ENCODE measurements at places on chromosomes 13 and 19.

- no peak for DNase-seq
Measured at GRCh38 chr19:29705706-29706105, 9.4 kb downstream of the C19orf12 start.

- DNase-seq, result no peak
Measured at GRCh38 chr13:109892101-109892500, 105.7 kb upstream of the IRS2 start.

GRCh38 chr13:26230703-26231102 lies 8.6 kb upstream of the RNF6 start:
- no peak for DNase-seq

GRCh38 chr13:114017966-114018365 lies 44.1 kb upstream of the C13orf46 start:
- no peak for DNase-seq

DNA sequence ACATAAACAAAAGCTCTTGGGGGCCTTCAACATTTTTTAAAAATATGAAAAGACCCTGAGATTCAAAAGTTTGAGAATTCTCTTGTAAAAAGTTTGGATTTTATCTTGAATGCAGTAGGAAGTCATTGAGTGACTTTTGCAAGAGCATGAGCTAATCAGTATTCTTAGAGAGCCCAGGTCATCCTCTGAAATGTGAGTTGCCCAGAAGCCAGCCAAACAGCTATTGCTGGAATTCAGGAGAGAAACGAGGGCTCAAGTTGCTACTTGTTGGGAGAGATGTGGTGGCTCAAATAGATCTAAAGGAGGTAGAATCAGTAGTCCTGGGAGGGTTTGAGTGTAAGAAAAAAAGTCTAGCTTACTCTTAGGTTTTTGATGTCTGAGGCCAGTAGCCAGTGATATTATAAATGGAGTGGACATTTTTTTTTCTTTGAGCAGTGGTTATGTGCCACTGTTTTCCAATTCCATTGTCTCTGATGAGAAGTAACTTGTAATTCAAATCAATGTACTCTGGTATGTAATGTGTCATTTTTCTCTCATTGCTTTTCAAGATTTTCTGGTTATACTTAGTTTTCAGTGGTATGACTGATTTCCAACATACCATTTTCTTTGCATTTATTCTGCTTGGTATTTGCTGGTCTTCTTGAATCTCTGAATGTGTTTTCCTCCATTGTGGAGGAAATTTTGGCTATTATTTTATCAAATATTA lies 30.7 kb downstream of the LMO7 start:
- DNase-seq, result no peak

GRCh38 chr13:113995051-113995601 lies 21.2 kb upstream of the C13orf46 start:
- DNase-seq, result no peak

GRCh38 chr13:95956589-95957148 lies 96.5 kb downstream of the UGGT2 start:
- DNase-seq, result no peak

DNA sequence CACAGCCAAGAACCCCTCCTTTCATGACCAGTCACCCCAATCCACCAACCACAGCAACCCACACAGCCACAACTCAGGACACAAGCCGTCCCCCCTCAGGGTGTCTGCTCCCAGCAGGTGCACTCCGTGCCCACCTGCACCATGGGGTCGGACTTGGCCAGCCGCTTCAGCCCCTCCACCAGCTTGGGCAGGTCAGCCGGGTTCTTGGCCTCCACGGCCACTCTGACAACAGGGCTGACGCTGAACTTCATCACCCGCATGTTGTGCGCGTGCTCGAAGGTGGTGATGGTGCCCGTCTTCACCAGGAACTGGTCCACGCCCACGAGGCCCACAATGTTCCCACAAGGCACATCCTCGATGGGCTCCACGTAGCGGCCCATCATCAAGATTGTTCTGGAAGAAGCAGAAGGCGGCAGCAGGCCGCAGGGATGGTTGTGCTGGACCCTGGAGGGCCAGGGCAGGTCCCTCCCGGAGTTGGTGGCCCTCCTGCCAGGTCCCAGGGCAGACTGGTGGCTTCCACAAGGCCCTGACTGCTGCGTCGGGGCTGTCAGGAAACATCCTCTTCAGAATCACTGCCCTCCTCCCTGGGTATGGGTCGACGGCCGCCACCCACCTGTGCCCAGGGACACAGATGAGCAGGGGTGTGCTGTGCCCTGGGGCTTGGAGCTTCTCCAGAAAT lies 5.5 kb downstream of the EEF2 start:
- no peak for DNase-seq

GRCh38 chr13:69904784-69905183 lies 202.8 kb upstream of the ATXN8OS start:
- DNase-seq, result no peak

DNA sequence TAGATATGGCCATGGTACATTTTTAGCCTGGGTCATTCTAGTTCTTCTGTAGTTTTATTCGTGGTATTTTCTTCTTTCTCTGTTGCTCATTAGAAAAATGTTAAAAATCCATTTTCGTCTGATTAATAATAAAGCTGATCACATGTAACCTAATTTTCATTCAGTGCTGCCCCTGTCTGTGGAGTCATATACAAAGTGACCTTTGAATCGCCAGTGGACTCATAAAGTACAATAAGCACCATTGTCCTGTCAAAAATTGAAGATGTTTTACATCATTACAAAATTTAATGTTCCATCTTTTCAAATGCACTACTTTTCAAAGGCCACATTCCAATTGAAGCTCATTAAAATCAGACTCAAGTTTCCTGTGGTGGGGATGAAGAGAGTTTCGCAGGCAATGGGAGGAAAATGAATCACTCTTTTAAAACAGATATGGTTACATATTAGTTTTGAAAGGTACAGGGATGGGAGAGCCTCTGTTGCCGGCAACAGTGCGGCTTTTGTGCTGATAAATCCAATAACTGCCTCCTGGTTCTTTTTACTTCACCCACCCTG lies 205.4 kb downstream of the ZNF536 start:
- no peak for DNase-seq

GRCh38 chr19:41555748-41556147 lies 20.2 kb upstream of the CEACAM21 start:
- no peak for DNase-seq

DNA sequence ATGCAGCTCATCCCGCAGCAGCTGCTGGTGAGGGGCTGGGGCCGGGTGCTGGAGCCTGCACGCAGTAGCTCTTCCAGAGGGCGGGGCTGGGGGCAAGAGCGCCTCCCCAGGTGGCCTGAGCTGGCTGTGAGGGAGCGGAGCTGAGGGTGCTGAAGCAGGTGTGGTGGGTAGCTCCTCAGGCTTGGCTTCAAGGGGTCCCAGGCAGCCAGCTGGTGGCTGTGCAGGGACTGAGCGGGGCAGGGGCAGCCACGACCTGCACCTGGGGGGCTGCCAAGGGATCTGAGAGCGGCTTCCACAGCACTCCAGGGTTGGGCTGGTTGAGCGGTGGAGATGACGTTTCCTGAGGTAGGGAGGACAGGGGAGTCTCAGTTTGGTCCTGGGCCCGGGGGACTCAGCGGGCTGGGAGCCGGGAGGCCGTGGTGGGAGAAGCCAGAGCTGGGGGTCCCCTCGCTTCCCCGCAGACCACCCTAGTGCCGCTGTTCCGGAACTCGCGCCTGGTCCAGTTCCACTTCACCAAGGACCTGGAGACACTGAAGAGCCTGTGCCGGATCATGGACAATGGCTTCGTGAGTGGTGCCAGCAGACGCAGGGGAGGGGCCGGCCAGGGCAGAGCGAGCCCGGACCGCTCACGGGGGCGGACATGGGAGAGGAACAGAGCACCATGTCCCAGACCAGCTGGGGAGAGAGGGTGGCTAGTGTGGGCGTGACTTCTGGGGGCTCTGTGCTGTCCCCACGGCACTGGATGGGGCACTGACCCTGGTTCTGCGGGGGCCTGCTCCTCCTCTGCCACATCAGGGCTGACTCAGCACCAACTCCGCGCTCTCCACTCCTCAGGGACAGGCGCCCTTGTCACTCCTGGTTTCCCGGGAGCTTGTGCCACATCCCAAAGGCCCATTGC lies 7.4 kb downstream of the PTOV1 start:
- no peak for DNase-seq

GRCh38 chr13:46378411-46378810 lies 8.6 kb downstream of the RUBCNL start:
- DNase-seq, result no peak

DNA sequence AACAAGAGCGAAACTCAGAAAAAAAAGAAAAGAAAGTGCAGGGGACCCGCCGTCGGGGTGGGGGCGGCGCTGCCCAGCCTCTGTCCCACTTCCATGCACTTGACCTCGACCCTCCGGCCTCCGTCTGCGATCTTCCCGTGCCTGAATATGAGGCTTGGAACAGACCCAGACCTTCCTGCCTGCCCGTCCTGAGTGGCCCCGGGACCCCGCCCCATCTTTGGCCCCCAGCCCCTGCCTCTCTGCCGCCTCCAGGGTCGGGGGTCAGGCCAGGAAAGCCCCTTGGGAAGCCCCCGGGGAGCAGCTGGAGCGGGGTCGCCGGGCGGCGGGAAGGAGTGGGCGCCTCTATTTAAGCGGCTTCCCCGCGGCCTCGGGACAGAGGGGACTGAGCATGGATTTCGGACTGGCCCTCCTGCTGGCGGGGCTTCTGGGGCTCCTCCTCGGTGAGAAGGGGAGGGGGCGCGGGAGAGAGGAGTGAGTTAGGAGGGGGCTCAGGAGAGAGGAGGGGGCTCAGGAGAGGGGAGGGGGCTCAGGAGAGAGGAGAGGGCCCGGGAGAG lies at the start of gene MADCAM1:
TSS of gene MADCAM1 (plus strand) at position 375 of the 554 bp plus-strand sequence. CDS start at position 389, 14 bp downstream.
- no peak for DNase-seq
